ENCODE measurements at places on chromosomes 16 and 17.

GRCh38 chr16:27636453-27637240, 86.7 kb downstream of the KATNIP start:
- no peak for DNase-seq

DNA sequence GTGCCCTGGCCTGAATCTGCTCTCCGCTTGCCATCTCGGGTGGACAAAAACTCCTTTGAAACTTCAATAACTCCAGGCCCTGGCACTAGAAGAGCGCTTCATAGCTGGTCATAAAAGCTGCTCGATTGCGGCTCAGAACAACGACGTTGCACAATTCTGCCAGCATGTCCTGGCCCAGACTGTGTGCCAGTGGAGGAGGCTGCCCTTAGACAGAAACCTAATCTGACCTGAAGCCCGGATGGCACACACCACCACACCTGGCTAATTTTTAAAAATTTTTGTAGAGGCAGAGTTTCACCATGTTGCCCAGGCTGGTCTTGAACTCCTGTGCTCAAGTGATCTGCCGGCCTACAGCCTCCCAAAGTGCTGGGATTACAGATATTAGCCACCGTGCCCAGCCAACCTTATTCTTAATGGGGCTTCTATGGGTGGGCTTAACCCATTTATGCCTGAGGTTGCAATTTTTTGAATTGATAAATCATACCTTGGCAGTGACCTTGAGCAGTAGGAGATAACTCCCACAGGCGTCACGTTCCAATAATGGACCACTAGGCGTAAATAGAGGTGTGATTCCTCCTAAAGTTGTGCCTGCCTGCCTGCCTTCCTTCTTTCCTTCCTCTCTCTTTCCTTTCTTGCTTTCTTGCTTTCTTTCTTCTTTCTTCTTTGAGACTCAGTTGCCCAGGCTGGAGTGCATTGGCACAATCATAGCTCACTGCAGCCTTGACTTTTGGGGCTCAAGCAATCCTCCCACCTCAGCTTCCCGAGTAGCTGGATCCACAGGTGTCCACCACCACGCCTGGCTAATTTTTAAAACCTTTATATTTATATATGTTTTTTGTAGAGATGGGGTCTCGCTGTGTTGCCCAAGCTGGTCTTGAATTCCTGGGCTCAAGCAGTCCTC, 1.1 kb upstream of the PPL start:
- DNase-seq: no peak

GRCh38 chr16:61820398-61820797, 215.8 kb downstream of the CDH8 start:
- no peak for DNase-seq

- DNase-seq: no peak
Observed at GRCh38 chr16:87406495-87407088, 14.5 kb downstream of the MAP1LC3B start.

DNA sequence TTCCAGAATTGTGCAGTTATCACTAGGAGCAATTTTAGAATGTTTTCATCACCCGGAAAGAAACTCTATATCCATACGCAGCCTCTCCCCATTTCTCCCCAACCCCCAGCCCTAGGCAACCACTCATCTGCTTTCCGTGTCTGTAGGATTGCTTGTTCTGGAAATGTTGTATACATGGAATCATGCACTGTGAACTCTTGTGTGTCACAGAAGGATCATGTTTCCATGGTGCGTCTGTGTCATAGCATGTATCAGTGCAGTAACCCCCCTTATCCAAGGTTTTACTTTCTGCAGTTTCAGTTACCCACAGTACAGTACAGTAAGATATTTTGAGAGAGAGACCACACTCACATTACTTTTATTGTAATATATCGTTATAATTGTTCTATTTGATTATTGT, 299.4 kb downstream of the CPPED1 start:
- no peak for DNase-seq

GRCh38 chr16:23650674-23651416, 9.6 kb downstream of the DCTN5 start:
- no peak for DNase-seq

DNA sequence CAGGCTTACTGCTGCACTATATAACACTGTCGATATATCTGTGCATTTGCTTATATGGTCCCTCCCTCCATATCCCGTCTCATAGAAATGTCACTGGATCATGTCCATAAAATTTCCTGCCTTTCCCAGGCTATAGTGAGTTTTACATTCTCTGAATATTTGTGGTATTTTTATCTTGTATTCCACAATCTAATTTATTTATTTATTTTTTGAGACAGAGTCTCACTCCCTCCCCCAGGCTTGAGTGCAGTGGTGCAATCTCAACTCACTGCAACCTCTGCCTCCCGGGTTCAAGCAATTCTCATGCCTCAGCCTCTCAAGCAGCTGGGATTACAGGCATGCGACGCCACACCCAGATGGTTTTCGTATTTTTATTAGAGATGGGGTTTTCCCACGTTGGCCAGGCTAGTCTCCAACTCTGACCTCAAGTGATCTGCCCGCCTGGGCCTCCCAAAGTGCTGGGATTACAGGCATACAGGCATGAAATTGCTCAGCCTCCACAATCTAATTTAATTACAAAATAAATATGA, 12.9 kb downstream of the TRIM37 start:
- DNase-seq: no peak
